CD4-positive, alpha-beta T cell treated with Interferon alpha-2 for 1 hour (primary cell): ENCODE measurements at places on chromosomes 5 and 9.

- DNase-seq, result no peak
These were observed 9.8 kb downstream of the ACTL7B start for GRCh38 chr9:108845947-108846346.

GRCh38 chr5:156764176-156764971, 85.7 kb upstream of the PPP1R2B start:
- no peak for DNase-seq

- DNase-seq, result no peak
These were observed 72.4 kb upstream of the PHYKPL start for GRCh38 chr5:178304761-178305645.

- DNase-seq, result no peak
These were observed 21.3 kb downstream of the MSX2 start for GRCh38 chr5:174745590-174746103.

DNA sequence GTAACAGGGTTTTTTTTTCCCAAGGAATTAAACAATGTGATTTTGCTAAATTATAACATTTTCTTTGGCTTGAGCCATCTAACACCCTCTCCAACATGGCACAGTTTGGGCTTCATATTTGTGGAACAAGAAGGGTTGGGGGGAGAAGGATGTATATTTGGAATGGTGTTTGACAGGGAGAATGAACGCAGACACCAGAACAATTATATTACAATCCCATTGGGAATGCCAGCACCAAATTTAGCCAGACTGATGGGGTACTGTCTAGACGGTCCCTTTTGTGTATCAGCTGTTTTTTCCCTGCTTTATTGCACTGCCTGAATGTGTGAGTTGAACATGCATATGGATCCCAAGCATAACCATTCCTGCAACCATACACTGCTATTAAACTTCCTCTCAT, 130.9 kb upstream of the TMEM161B start:
- no peak for DNase-seq

GRCh38 chr5:148957591-148958202, 105.2 kb downstream of the SH3TC2 start:
- peak; percentile 62 for DNase-seq

GRCh38 chr9:128637656-128638055, 19.0 kb downstream of the DYNC2I2 start:
- no peak for DNase-seq

DNA sequence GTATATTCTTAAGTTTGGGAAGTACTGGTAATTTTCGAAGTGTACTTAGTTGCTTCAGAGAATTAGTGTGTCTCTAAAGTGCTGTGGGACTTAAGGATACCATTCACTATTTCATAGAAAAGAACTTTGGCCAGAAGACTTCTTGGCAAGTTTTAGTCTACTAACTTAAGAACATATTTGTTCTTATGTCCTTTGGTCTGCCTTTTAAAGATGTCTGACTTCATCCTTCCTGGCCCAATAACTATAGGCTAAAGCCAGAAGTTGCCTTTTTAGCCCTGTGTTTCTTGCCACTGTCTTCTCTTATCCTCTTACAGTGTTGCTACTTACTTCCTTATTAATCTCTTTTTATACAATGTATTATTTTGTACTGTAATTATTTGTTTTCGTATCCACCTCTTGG, 6.3 kb downstream of the RBM27 start:
- no peak for DNase-seq

DNA sequence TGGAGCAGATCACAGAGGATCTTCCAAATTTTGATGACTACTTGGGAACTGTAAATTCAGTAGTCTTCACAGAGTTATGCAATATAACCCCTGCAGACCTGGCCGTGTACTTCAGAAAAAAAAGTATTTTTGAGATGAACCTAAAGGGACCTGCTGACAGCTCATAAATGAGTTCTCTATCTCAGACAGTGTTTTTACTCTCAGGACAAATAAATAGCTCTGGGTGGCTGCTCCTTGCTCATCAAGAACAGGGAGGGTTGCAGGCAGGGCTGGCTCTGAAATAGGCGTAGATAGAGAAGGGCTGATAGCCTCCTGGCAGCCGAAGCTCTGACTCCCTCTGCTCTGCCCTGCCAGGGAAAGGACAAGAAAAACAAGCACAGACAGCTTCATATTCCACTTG, 64.8 kb downstream of the PLAC8L1 start:
- no peak for DNase-seq

DNA sequence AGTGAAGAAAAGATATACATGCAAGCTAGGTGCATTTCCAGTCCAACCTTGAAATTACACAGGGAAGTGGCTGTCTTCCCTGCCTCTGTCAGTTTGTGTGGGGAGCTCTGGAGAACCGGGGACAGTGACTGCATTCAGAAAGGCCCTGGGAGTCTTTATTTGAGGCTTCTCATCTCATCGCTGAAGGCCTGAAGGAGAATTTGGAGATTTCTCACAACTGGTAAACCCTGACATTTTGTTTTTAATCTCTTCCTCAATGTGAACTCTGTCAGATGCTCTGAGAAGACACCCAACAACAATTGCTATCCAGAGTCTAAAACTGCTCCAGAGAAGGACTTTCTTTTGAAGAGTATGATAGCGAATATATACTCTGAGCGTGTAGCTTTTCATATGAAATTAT, 33.0 kb downstream of the MACIR start:
- no peak for DNase-seq
